Thymus (tissue), 14 donors: ENCODE measurements at places on chromosomes 7 and 10. TPM values are rescaled to one million over a fixed set of nuclear protein-coding genes. Genes with fewer than 3 reads are reported as not detected.
A peak's percentile ranks its signal among the peaks of the same experiment; 100 is the strongest.

The MMP21 gene
- polyA plus RNA-seq, result 0.18 TPM

The SDK1 gene
- polyA plus RNA-seq, result 7.8 TPM

The ZNF365 gene
- polyA plus RNA-seq, result 0.73 TPM

The CLRN3 gene
- 0.23 TPM for polyA plus RNA-seq

The PNLIPRP2 gene
- 0.25 TPM for polyA plus RNA-seq

The SFTPA1 gene
- 6.4 TPM for polyA plus RNA-seq

The PCDH15 gene
- polyA plus RNA-seq, result 0.09 TPM

- no peaks in the 10 kb centered on the region for H3K36me3 ChIP-seq
- peaks cover 81% of the 10 kb centered on the region for H3K27me3 ChIP-seq
- no peak for DNase-seq
- peaks cover 11% of the 10 kb centered on the region for H3K4me1 ChIP-seq
- no peak overlapping the region for H3K4me3 ChIP-seq
These were observed 4.5 kb downstream of the HOXA5 start for GRCh38 chr7:27138985-27139333.

GRCh38 chr10:105025092-105025491 is 384.0 kb downstream of the SORCS3 start:
- no peak overlapping the region for H3K27ac ChIP-seq
- no peaks in the 10 kb centered on the region for H3K36me3 ChIP-seq
- no peak overlapping the region for H3K4me3 ChIP-seq
- no peak for DNase-seq

DNA sequence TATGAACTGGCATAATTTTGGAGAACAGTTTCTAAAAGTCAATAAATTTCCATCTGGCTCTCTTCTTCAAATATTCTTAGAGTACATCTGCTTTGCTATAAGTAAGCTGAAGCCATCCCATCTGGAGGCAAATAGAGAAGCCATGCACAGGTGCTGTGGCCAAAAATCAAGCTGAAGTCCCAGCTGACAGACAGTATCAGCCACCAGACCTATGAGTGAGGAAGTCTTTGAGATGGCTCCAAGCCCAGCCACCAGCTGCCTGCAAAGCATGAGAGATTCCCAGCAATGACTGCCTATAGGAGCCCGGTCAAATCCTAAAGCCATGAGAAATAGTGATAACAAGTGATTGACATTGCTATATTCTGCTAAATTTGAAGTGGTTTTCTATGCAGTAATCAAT is 21.7 kb upstream of the PRSS58 start:
- no peak overlapping the region for H3K4me3 ChIP-seq
- H3K36me3 ChIP-seq, result no peaks in the 10 kb centered on the region
- no peaks in the 10 kb centered on the region for H3K27me3 ChIP-seq
- H3K4me1 ChIP-seq, result no peaks in the 10 kb centered on the region

- no peaks in the 10 kb centered on the region for H3K27me3 ChIP-seq
- no peak for DNase-seq
- H3K27ac ChIP-seq, result no peak overlapping the region
- H3K4me3 ChIP-seq, result no peak overlapping the region
These were observed 51.2 kb downstream of the ARL4A start for GRCh38 chr7:12738665-12739064.

- H3K27ac ChIP-seq, result no peak overlapping the region
- peaks cover 32% of the 10 kb centered on the region for H3K36me3 ChIP-seq
- H3K27me3 ChIP-seq, result no peaks in the 10 kb centered on the region
- H3K4me1 ChIP-seq, result no peaks in the 10 kb centered on the region
- no peak overlapping the region for H3K4me3 ChIP-seq
- DNase-seq, result no peak
These were observed 236.9 kb downstream of the SFMBT2 start for GRCh38 chr10:7173948-7174347.

DNA sequence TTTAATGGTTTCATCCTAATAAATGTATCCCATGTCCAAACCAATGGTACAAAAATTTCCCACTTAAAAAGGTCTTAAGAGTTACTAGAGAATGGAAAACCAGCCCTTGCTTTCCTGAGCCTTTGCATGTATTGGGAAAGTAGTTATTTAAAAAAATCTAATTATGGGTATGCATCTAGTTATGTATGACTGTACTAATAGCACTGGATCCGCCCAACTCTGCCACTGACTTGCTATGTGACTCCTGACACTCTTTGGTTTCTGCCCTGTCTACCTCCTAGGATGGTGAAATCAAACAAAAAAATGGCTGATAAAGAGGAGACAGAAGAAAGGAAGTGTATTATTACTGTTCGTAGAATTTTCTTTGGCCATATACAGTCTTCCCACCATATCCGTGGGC is 110.4 kb upstream of the CCDC6 start:
- no peaks in the 10 kb centered on the region for H3K27me3 ChIP-seq
- H3K4me3 ChIP-seq, result no peak overlapping the region
- no peaks in the 10 kb centered on the region for H3K4me1 ChIP-seq
- DNase-seq, result no peak
- H3K36me3 ChIP-seq, result no peaks in the 10 kb centered on the region
- no peak overlapping the region for H3K27ac ChIP-seq

- H3K4me1 ChIP-seq, result no peaks in the 10 kb centered on the region
- no peak overlapping the region for H3K27ac ChIP-seq
- H3K27me3 ChIP-seq, result no peaks in the 10 kb centered on the region
- DNase-seq, result no peak
- no peaks in the 10 kb centered on the region for H3K36me3 ChIP-seq
These were observed 662.0 kb upstream of the FOXK1 start for GRCh38 chr7:4020086-4020485.

DNA sequence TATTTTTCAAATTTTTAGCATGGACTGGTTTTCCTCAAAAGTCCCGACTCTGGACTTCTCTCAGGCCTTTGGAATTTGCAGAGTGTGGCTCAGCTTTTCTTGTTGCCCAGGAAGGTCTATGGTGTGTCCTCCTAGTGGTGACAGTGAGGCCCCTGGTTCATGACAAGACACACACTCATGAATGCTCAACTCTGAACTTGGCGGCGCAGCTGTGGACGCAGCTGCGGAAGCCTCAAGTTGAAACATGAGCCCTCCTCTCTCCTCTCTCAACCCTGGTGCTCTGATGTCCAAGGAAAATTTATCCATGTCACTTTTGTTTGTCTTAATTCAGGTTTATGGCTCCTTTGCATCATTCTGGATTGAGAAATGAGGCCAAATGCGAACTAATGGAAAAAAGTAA is 183.9 kb downstream of the HECW1 start:
- H3K4me3 ChIP-seq, result no peak overlapping the region
- no peaks in the 10 kb centered on the region for H3K4me1 ChIP-seq
- H3K27me3 ChIP-seq, result no peaks in the 10 kb centered on the region

- peaks cover 4% of the 10 kb centered on the region for H3K36me3 ChIP-seq
- no peak overlapping the region for H3K27ac ChIP-seq
- H3K27me3 ChIP-seq, result no peaks in the 10 kb centered on the region
These were observed 166.8 kb downstream of the RGS10 start for GRCh38 chr10:119375574-119376272.

DNA sequence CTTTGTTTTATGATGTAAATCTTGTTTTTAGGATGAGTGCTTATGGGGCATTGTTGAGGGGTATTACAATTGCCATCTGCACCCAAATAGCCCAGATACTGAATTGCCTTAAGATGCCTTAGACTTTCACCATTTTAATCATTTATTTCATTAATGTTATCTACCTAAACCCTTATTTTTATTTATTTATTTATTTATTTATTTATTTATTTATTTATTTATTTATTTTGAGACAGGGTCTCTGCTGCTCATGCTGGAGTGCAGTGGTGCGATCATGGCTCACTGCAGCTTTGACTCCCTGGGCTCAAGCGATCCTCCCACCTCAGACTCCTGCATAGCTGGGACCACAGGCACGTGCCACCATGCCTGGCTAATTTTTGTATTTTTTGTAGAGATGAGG is 560.2 kb downstream of the SUGCT start:
- no peak for DNase-seq
- H3K27me3 ChIP-seq, result no peaks in the 10 kb centered on the region
- H3K4me1 ChIP-seq, result no peaks in the 10 kb centered on the region
- no peak overlapping the region for H3K4me3 ChIP-seq
- no peaks in the 10 kb centered on the region for H3K36me3 ChIP-seq
- no peak overlapping the region for H3K27ac ChIP-seq

DNA sequence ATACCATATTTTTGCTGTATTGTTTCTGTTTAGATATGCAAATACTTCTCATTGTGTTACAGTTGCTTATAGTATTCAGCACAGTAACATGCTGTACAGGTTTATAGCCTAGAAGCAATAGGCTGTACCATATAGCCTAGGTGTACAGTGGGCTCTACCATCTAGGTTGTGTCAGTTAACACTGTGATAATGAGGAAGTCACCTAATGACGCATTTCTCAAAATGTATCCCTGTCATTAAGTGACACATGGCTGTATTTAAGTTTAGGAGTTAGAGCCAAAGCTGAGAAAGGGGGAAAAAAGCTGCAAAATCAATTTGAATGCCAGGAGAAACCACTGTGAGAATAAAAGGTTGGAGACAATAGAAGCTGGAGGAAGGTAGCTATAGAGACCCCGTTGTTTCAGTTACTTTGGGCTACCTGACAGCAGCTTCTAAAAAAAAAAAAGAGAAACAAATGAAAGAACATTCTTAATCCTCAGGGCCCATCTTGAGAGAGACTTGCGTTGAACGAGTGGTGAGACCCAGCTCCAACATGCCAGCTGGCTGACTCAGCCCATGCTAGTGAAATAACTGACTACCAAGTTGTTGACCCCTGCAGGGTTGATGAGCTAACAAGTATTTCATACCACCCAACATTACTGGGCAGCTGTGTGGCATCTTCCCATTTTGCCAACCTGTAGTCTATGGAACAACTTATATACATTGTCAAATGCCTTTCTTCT is 8.7 kb downstream of the STARD3NL start:
- H3K4me3 ChIP-seq, result no peak overlapping the region
- H3K27ac ChIP-seq, result no peak overlapping the region
- no peak for DNase-seq
- H3K27me3 ChIP-seq, result no peaks in the 10 kb centered on the region
- no peaks in the 10 kb centered on the region for H3K4me1 ChIP-seq

DNA sequence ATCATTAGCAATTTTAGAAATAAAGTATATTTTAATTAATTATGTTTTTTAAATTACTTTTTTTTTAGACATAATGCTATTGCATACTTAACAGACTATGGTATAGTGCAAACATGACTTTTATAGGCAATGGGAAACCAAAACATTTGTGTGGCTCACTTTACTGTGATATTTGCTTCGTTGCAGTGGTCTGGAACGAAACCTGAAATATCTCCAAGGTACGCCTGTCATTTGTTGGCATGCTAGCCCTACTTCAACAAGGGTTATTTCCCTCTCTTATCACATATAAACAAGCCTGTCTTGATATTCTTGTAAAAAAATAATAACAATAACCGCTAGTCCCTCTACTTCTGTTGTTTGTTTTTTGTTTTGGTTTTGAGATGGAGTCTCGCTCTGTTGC is 74.2 kb downstream of the TYW1B start:
- no peaks in the 10 kb centered on the region for H3K4me1 ChIP-seq
- DNase-seq, result peak; percentile 10
- H3K4me3 ChIP-seq, result no peak overlapping the region
- H3K27ac ChIP-seq, result no peak overlapping the region

DNA sequence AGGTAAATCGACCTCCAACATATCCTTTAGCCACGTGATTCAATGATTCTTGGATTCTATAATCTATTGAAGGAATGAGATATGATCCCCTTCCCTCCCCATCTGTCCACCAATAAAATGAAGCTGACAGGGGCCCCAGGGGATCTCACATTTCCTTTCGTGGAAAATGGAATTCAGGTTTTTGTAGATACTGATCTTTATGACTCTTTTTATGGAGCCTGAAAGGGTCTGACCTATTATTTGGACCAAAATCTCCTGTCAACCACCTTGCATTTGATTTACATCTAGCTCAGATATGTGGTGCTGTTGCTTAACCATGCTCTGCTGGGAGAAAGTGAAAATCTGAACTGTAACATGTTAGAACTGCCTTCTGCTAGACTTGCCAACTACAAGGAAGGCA is 234.0 kb upstream of the CXCL12 start:
- no peak for DNase-seq
- H3K4me3 ChIP-seq, result no peak overlapping the region
- no peaks in the 10 kb centered on the region for H3K4me1 ChIP-seq
- H3K36me3 ChIP-seq, result no peaks in the 10 kb centered on the region

DNA sequence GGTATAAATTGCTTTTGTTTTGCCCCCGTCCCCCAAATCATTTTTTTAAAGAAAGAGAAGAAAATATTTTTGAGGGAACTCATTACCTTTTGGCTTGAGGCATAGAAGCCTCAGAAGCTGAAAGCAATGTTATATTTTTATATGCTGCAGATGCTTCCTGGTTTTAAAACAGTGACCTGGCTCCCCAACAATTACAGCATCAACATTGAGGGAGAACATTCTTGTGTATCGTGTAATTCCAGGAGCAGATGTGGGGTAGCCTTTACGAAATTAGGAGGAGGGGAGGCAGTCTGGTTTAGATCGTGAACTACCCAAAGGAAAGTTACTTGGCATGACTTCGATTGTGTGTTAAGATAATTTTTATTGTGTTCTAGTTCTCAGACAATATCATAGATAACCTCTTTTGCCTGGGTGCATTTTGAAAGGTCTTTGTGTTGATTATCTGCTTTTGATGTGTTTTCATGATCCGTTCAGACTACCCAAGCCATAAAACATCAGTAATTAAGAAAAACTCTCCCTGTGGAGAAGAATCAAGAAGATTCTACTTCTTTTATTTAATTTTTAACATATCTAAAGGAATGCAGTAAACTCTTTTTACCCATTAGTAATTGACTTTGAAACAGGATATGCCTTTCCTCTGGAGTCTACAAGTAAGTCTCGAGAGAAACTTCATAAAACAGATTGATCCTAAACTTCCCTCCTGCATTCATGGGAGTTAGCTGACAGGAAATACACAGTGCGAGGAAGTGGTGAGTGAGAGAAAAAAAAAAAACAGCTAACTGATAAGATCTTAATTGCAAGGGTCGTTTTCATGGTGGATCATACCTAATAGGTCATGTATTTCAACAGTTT is 141.4 kb downstream of the KIAA1217 start:
- H3K4me3 ChIP-seq, result no peak overlapping the region
- no peaks in the 10 kb centered on the region for H3K4me1 ChIP-seq
- no peak overlapping the region for H3K27ac ChIP-seq
- no peak for DNase-seq
- H3K27me3 ChIP-seq, result no peaks in the 10 kb centered on the region
- H3K36me3 ChIP-seq, result no peaks in the 10 kb centered on the region

DNA sequence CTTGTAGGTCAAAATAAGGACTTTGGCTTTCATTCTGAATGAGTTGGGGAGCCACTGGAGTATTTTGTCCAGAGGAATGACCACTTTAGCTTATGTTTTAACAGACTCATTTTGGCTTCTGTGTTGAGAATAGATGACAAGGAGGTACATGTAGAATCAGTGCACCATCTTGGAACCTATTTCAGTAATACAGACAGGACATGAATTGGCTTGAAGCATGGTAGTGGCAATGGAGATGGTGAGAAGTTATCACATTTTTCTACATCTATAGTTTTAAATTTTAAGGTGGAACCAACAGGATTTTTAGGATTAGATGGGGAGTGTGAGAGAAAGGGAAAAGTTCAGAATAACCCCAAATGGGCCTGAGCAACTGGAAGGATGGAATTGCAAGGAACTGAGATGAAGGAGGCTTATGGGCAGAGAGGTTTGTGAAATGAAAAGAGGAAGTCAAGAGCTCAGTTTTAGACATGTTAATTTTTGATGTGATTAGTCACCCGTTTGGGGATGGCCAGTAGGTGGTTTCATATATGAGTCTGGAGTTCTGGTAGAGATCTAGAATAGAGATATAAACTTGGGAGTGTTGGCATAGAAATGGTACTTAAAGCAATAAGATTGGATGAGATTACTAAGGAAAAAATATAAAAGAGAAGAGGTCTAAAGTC is 89.2 kb upstream of the JAZF1 start:
- H3K4me1 ChIP-seq, result no peaks in the 10 kb centered on the region
- no peak for DNase-seq
- no peak overlapping the region for H3K4me3 ChIP-seq
- no peak overlapping the region for H3K27ac ChIP-seq
- no peaks in the 10 kb centered on the region for H3K36me3 ChIP-seq
- H3K27me3 ChIP-seq, result no peaks in the 10 kb centered on the region
